NCI-H774 (cell line): ENCODE measurements at places on chromosomes 5 and 9.

DNA sequence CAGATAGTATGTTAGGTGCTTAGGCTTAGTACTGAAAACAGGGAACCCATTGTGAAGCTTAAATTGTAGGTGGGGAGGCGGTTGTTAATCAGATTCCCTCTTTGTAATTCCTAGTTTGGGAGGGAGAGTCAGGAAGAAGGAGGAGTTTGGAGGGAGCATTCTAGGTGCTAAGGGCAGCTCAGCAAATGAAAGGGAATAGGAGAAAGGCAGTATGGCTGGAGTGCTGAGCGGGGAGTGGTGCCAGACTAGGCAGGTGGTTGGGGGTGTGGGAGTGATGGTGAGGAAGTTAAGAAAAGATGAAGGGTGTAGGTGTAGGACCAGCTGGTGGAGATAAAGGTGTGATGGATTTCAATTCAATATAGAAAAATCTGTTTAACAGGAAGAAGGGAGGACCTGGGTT, 11.1 kb upstream of the GARNL3 start:
- no peak for DNase-seq

GRCh38 chr5:110414360-110414759, 312.1 kb downstream of the TMEM232 start:
- DNase-seq: no peak

DNA sequence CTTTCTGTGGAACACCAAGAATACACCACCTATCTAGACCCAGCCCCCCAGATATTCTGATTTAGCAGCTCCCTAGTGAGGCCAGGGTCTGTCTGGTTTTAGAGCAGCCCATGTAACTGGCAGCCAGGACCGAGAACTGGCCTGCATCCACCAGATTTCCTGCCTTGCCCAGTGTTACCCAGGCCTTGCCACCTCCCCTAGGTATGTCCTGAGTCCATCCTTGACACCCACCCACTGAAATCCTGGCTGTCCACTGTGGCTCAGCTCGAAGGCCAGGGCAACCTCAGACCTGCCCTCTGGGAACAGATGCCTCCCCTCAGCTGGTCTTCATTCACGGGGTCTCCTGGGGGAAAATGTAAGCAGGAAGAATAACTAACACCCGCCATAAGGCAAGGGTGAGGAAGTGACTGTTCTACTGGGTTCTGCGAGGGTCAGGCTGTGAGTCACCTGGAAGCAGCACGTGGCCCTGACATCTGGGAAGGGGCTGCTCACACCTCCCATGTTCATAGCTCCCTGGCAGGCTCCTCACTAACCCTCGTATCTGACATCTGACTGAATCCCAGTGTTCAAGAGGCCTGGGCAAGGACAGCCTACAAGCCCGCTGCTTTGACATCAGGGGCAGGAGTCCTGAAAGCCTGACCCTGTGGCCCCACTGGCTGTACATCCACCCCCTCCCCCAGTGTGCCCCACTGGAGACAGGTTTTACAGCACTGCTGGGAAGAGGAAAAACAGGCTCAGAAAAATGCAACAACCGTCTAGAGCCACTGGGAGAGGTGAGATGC, 72.7 kb downstream of the SEMA4D start:
- no peak for DNase-seq

- DNase-seq: no peak
Measured at GRCh38 chr5:73513996-73514395, 15.8 kb downstream of the BTF3 start.

GRCh38 chr5:4348423-4348822, 752.8 kb downstream of the IRX1 start:
- no peak for DNase-seq

GRCh38 chr9:134158753-134159392, 5.5 kb downstream of the RNU6ATAC start:
- no peak for DNase-seq

DNA sequence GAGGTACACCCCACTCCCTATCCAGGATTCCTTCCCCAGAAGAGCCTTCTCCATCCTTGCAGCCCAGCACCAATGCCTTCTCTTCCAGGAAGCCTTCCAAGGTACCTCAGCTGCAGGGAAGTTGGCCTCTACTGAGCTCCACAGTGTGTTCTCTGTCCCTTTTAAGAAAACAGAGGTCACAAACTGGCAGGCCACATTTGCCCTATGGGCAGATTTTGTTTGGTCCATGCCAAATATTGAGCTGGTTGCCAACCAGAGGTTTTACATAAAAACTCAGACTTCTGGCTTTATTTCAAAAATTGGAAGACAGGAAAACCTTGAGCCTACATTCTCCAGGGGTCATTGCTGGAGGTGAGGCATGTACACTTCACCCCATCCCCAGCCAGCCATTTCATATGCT, 9.0 kb upstream of the NDST1 start:
- DNase-seq: no peak

- peak; percentile 95 for DNase-seq
Measured at GRCh38 chr5:52269401-52269800, 518.3 kb upstream of the ITGA1 start.

GRCh38 chr5:54017580-54017979, 292.8 kb downstream of the ARL15 start:
- DNase-seq: no peak

GRCh38 chr5:109485030-109485429, 75.3 kb upstream of the PJA2 start:
- peak; percentile 83 for DNase-seq

- DNase-seq: no peak
Measured at GRCh38 chr9:104911032-104911607, 16.8 kb downstream of the ABCA1 start.

GRCh38 chr9:108478431-108479332, 377.1 kb downstream of the ACTL7B start:
- no peak for DNase-seq

DNA sequence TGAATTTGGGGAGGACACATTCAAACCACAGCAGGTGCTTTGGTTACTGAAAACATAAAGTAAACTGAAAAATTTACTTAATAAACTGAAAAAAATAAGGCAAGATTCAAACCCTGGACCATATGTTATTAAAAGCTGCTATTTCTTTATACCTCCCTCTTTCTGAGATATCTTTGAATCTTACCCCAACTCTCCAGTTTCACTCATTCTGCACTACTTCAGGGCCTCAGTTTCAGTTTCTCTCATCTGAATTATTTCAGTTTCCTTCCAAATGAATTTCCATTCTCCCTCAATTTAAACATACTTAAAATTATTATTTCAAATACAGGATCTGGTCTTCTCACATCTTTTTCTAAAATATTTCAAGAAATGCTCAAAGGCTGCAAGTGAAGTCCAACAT, 4.9 kb upstream of the OXCT1 start:
- no peak for DNase-seq

DNA sequence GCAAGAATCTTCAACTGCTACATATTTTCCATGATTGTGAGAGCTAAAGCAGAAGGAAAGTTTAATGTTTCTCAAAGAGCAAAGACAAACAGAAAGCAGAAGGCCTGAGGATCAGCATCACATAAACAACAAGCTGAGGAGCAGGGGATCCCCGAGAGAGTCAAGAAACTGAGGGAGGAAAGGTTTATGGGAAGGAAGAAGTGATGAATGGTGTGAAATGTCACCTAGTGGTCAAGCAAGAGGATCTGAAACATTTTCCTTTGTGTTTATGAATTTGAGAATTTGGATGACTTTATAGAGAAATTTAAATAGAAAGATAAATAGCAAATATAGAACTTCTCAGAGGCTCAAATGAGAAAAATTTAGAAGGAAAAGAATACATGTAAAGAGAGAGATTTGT, 481.9 kb downstream of the CHSY3 start:
- DNase-seq: no peak

DNA sequence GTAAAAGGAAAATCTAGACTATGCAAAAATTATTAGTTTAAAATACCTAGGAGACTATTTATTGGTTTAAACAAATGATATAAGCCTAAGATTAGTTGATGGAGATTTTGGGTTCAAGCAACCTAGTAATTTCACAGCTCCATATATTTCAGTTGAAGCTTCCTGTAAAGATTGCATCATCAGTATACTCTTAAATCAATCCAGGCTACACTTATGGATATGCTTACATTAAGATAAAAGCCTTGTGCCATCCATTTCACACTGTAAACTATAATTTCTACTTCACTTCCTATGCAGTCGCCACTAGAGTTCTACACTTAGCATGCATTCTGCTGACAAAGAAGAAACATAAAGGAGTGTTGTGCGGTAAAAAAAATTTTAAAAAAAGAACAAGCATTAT, 7.3 kb upstream of the LIX1 start:
- DNase-seq: no peak

GRCh38 chr5:88487066-88487465, 218.4 kb upstream of the TMEM161B start:
- DNase-seq: no peak

GRCh38 chr5:161446655-161447054, 99.9 kb downstream of the GABRB2 start:
- no peak for DNase-seq

DNA sequence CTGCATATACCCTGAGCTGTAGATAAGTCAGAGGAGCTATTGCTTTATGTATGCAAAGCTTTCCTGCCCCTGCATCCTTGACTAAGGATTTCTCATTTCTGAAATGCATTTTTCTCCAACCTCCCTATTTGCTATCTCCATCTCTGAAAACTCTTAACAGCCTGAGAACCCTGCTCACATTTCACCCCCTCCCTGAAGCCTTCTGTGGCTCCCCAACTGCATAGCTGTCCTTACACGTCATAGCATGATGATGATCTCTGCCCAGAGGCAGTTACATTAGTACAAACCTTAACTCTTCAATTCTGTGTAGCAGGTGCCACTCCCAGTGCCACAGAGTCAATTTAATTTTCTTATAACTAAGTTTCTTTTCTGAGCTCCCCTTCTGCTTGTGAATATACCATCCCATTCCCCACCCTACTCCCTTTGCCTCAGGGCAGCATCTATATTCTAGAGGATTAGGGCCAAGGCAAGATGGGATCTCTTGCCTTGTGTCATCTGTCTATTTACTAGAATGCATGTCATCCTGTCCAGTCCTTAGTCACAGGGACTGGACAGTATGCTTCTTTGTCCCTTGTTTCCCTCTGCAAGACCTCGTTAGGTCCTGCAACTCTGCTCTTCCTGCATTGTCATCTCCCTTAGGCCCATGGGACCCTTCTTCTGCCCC, 149.7 kb upstream of the SPRY4 start:
- no peak for DNase-seq

GRCh38 chr5:156914371-156914737, 48.7 kb downstream of the TIMD4 start:
- DNase-seq: no peak

DNA sequence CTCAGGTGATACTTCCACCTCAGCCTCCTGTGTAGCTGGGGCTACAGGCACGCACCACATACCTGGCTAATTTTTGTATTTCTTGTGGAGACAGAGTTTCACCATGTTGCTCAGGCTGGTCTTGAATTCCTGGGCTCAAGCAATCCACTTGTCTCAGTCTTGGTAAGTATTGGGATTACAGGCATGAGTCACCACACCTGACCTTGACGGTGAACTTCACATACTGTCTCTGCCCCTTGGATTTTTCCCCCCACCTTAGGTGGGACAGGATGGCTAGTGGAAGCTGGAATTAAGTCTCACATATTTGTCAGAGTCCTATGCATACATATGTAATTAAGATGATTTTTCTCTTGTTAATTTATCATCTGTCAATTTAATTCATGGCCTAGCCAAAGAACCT, 20.9 kb upstream of the RFK start:
- no peak for DNase-seq

- peak; percentile 83 for DNase-seq
Measured at GRCh38 chr5:58582019-58582802, 664 bp upstream of the RAB3C start.
